ENCODE measurements at places on chromosomes 11 and 22.

DNA sequence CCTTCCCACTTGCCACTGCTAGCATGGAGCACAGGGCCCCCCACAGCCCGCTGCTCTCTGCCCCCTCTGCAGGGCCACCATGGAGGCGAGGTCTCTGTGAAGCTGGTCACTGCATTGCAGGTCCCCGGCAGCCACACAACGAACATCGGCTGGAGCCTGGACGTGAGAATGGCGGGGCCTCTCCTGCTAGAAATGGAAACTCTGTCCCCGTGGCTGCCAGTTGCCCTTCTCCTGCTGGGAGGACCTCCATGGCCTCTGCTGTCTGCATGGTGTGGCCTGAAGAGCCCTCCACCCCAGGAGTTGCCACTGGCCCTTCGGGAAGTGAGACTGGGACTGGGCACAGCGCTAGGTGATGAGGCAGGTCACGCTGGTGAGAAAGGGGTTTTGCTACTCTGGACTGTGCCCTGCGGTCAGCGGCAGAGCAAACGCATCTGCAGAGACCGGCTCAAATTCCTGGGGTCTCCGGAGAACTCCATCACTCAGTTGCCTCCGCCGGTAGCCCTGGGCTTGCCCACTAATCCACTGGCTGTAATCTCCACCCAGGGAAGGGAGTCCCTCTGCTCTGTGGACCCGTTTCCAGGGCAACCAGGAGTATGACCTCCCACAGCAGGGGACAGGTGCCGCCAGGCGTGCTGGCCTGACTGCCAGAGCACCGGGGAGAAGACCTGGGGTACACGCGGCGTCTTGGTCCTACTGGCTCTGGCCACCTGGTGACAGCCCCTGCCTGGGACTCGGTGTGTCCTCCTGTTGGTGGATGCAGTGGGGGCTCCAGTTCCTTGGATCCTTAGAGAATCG, 806.3 kb downstream of the BRD1 start:
- no peak for DNase-seq

DNA sequence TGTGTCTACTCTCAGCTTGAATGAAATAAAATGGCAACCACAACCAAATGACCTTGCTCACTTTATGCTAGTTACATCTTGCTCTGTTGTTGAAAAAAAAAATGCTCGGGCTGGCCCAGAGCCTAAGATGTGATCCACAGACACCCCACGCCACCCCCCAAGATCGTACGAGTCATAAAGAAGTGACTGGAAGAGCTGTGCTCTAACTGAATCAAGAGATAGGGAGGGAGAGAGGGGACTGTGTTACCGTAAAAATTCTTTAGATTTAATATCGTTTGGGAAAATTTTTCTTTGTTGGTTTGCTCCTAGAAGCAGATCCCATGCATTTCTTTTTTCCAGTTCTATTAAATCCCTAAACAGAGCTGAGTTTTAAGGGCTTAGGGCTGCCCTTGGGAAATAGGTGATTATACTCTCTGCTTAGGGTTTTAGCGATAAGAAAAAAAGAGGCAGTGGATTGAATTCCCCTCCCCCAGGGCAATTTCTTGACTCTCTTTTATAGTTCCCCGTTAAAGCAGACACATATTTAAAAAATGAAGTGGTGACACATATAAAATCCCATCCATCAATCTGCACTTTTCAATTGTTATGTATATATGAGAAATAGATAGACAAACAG, 14.5 kb downstream of the MAML2 start:
- DNase-seq, result no peak

GRCh38 chr11:123564221-123564620, 90.2 kb downstream of the SCN3B start:
- no peak for DNase-seq

GRCh38 chr11:49851971-49852389, 100.2 kb upstream of the OR4C13 start:
- DNase-seq, result no peak

- no peak for DNase-seq
These were observed 204.9 kb downstream of the CTTN start for GRCh38 chr11:70603114-70603755.

GRCh38 chr22:38139901-38140300, 29.4 kb upstream of the BAIAP2L2 start:
- no peak for DNase-seq

GRCh38 chr11:27757953-27758352, 57.7 kb upstream of the BDNF start:
- DNase-seq, result no peak

DNA sequence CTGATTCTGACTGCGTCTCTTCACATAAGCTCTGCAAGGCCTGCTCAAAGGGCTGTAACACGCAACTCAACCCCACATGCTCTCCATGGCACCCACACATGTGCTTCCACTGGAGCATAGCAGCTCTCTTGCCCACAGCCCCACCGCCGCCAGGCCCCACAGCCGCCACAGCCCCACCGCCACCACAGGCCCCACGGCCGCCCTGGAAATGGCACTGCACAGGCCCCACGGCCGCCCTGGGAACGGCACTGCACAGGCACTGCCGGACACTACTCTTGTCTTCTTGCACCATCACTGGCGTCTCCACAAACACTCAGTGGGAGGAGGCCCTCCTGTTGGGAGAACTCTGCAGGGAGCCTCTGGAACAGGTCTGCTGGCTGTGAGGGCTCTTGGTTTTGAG, 8.6 kb downstream of the MOB2 start:
- no peak for DNase-seq

GRCh38 chr11:34576331-34576730, 44.6 kb upstream of the EHF start:
- no peak for DNase-seq

DNA sequence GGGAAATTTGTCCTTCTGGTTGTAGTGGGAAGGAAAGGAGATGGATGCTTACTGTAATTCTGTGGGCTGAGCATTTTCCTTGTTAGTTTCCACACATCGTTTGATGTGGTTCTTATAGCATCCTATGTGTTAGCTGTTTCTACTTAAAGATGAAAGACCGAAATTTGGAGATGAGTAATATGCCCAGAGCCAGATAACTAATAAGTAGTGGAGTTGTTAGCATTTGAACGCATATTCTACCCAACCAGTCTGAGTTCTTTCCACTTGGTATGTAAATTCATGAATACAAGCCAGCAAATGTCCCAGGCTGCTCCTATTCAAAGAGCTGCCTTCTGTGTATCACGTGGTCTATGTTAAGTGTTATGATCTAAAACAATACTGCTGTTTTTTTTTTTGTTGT, 14.6 kb downstream of the SPECC1L start:
- no peak for DNase-seq

DNA sequence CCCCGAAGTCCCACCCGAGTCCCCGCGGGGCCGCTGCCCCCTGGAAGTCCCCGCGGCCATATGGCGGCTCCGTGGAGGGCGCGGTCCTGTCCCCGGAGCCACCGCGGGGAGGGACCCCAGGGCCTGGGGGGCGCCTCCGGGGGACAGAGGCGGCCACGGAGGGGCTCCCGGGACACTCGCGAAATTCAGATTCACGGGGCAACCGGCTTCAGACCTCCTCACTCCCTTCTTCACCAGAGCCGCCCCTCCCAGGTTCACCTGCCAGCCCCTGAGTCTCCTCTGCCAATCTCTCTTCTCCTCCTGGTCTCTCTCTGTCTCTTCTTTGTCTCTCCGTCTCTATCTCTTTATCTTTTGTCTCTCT, 28.2 kb upstream of the TOLLIP start:
- DNase-seq, result no peak

- no peak for DNase-seq
These were observed 203.1 kb downstream of the RAB38 start for GRCh38 chr11:87972133-87972532.

GRCh38 chr11:130180491-130180890, 20.9 kb downstream of the ST14 start:
- DNase-seq, result no peak

DNA sequence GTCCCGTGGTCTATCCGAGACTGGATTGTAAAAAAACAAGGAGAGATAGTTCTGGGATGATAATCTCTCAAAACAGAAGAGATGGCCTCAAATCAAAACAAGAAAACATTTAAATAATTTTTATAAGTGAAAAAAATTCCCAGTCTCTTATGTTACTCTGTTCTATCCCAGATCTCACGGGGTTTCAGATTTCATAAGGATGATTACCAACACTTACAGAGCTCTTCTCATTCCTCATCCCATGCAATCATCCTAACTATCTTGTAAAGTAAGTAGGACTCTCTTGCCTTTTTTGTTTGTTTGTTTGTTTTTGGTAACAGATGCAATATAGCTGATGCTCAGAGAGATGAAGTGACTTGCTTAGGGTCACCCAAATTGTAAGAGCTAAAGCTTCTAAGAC, 20.0 kb upstream of the ZBTB16 start:
- DNase-seq, result no peak

GRCh38 chr11:74225565-74225964, 54.5 kb downstream of the PPME1 start:
- DNase-seq, result no peak

DNA sequence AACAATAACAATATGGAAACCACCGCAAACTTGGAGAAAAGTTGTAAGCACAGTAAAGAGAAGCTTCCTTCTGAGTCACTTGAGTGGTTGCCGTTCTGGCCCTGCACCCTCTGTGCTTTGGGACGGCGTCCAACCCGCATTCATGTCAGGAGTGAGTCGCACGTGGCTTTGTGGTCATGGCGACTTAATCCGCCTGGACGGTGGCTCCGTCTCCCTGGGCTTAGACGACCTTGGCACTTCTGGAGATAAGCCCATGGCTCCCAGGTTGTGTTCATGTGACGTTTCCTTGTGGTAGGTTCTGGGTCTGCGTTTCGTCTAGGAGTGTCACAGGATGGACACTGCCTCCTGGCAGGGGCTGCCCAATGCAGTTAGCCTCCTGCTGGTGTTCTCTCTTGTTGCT, 40.5 kb downstream of the TPCN2 start:
- no peak for DNase-seq

DNA sequence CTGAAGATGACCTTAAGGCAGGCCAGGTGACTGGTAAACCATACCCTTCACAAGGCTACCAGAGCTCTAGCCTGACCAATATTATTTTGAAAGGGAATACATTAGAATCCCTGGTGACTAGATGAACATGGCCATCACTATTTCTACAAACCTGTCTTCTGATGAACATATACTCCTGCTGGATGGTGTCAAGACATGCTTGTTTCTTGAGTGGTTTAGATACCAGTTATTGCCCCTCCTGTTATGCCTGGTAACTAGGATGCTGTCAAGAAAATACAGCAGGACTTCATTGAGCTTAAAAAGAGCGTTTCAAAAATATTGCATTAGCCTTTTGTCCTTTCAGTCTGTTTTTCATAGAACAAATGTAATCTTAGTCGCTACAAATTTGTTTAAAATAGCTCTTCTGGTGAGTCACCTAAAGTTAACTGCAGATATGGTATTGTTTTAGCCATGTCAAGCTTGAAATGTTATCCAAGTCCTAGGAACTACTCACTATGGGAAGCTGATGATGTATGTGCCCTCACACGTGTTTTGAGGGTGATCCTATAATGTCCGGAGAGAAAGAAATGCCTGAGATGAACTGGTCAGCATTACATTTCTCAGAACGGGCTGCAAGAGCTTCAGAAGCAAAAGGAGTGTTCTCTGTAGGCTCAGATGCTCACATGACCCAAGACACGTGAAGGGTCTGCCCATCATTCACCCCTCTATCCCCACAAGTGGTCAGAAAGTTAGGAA, 20.6 kb downstream of the ADM start:
- no peak for DNase-seq

- DNase-seq, result peak; percentile 95
These were observed 194.1 kb downstream of the IGLL1 start for GRCh38 chr22:23385678-23386631.

DNA sequence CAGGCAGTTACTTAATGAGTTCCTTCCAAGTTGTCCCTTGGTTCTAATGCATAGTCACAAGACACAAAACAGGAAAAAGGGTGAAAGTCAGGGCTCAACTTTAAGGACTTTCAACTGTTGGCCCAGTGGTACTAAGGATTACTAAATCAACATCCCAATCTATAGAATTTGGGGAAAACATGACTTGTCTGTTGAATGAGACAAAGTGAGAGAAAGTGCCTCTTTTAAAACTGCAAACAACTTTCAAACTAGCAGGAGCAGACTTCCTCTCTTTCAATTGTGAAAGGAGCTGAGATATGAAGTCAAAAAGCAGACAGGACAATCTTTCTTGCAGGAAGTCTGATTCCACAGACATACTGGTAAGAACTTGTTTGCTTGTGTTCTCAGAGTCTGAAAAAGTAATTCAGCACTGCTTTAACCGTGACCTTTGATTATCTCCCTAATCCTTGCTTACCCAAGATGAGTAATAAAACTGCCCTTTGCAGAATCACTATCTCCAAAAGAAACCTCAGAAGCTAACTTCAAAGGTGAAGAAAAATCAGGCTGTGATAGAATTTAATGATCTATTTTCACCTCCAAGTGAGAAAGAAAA, 960.7 kb upstream of the RAG2 start:
- no peak for DNase-seq

GRCh38 chr11:67282876-67283371, 6.2 kb upstream of the ANKRD13D start:
- no peak for DNase-seq

DNA sequence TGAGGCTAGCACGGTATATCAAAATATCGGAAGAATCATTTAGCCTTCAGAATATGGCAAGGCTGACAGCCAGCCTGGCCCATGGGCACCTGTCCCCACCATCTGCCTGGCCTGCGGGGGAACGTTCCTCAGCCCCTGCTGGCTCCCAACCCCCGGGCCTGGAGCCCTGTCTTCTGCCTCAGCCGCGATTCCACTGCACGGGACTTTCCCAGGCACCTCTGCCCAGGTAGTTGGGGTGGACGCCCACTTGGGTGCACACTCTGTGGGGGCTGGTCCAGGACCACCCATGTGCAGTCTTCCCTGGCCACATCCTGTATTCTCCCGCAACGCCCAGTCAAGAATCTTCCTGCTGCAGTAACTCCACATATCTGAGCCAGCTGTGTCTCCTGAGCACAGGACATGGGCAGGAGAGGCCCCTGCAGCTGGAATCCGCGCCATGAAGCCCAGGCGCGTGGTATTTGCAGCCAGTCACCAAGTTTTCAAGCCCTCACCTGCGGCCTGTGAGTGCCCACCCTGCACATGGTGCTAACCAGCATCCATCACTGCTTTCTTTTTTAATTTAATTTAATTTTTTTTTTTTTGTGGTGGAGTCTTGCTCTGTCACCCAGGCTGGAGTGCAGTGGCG, 77.9 kb downstream of the KCNQ1 start:
- no peak for DNase-seq
